Left renal cortex interstitium (tissue), 4 donors: ENCODE measurements at places on chromosomes 7 and 10. TPM values are rescaled to one million over a fixed set of nuclear protein-coding genes. Genes with fewer than 3 reads are reported as not detected.

DNA sequence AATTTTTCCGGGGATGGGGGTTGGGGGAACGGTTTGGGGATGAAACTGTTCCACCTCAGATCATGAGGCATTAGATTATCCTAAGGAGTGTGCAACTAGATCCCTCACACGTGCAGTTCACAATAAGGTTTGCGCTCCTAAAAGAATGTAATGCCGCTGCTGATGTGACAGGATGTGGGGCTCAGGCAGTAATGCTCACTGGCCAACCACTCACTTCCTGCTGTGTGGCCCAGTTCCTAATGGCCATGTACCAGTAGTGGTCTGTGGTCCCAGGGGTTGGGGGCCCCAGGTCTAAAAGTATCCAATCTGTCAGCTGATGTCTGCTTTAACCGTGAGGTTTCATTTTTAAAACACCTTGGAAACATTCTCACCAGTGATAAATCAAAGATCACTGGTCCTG lies 2.2 kb downstream of the STN1 start:
- no peak for DNase-seq

- no peak for DNase-seq
Measured at GRCh38 chr10:97131666-97132065, 54.1 kb downstream of the SLIT1 start.

- DNase-seq: no peak
Measured at GRCh38 chr10:70661623-70662361, 10.5 kb upstream of the ADAMTS14 start.

ANXA8 gene
- polyA plus RNA-seq: not detected

MBL2 gene
- polyA plus RNA-seq: not detected

VENTX gene
- polyA plus RNA-seq: 0.24 TPM
